Effector memory CD8-positive, alpha-beta T cell (primary cell): ENCODE measurements at places on chromosomes 5 and 9.

GRCh38 chr5:164356790-164357189 lies 851.4 kb downstream of the MAT2B start:
- DNase-seq, result no peak

- DNase-seq, result no peak
Measured at GRCh38 chr9:23686257-23686656, 139.8 kb downstream of the ELAVL2 start.

DNA sequence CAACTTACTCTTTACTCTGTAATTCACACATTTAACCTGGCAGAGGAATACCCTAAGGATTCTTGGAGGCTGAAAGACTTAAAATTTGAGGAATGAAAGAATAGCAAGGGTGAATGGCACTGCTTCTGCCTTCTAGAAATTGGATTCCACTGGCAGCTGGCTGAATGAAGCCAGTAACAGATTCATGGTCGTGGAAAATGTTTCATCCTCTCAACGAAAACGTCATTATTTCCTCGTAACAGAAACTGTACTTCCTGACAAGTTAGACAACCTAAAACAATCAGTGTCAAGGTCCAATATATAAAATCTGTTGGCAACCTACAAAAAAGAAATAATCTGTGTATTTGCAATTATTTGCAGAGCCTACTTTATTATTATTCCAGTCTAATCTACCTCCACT lies 39.7 kb downstream of the BNC2 start:
- no peak for DNase-seq

GRCh38 chr9:108850293-108850897 lies 5.4 kb downstream of the ACTL7B start:
- no peak for DNase-seq

DNA sequence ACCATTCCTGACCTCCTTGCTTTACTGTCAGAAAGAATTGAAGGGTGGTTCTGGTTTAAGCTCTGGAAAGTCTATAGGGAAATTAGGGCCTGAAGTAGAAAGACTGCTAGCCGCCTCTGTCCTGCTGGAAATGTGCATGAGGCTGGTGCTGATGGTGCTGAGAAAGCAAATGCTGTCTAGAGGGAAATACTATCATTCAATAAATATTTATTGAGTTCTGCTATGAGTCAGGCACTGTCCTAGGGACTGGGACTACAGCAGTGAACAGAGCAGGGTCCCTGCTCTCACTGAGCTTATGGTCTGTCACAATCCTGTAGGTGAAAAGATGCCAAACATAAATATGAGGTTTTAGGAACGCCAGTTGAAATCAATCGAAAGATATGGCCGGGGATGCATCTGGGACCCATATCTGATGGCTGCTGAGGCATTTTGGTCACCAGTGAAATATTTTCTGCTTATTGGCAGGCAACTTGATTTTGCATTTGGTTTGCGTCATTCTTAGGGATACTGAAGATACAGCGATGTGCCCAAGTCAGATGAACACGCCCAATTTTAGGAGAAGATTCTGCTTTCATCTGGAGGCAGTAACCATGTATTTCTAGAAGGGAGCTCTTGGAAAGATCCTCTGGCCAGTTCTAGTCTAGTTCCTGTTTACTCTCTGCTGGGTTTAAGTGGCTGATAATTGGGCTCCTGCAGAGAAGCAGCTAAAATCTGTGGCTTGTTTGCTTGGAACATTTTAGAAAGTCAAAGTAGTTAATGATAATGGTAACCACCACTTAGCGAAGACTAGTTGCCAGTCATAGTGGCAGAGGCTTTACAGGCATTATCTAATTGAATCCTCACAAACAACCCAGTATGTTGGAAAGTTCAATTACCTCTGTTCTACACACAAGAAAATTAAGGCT lies 73.3 kb downstream of the INSYN2B start:
- DNase-seq, result no peak

DNA sequence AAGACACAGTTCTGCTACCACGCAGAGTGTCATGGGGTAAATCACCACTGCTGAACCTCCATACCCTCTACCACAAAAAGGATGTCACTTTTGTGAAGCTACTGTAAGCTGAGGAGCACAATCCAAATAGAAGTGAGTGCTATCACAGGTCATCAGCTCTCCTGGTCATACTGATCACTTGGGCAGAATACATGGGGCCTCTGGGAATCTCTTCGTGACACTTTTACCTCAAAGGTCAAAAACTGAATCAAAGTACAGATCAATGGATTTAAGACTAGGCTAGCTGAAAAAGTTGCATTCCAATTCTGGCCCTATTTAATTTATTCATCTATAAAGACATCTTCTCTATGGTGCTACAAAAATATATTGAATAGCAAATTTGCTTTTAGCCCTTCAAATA lies 115.5 kb downstream of the MPDZ start:
- no peak for DNase-seq

DNA sequence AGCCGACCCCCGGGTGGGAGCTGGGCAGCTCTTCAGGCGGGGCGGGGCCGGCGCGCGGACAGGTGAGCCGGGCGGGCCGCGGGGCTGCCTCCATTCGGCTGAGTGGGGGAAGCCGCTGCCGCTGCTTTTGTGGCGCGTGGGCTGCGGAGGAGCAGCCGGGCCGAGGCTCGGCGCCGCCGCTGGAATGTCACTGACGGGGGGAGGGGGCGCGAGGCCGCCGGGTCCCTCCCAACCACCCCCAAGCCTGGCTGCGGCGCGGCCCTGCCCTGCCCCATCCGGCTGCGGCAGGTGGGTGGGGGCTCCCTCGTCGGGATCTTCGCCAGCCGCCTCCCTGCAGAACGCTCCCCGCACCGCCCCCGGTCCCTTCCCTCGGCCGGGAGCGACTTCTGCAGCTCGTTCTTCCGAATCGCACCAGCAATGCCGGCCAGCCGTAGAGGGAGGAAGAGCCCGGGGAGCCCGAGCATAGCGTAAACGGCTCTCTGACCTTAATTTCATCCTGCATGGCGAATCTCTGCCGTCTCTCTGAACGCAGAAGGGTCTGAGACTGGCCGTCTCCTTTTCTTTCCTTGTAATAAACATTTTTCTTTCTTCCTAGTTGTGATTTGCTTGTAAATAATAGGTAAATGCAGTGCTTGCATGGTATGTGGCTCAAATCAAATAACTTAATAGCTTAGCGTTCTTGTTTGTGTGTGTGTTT lies 505 bp downstream of the SPTAN1 start:
- peak; percentile 29 for DNase-seq

GRCh38 chr9:109717342-109717741 lies 62.7 kb upstream of the PALM2AKAP2 start:
- no peak for DNase-seq

GRCh38 chr9:119963798-119964372 lies 594.6 kb upstream of the BRINP1 start:
- no peak for DNase-seq
